Osteocyte (in vitro differentiated cells): ENCODE measurements at places on chromosomes 3 and 15.
A peak's percentile ranks its signal among the peaks of the same experiment; 100 is the strongest.

DNA sequence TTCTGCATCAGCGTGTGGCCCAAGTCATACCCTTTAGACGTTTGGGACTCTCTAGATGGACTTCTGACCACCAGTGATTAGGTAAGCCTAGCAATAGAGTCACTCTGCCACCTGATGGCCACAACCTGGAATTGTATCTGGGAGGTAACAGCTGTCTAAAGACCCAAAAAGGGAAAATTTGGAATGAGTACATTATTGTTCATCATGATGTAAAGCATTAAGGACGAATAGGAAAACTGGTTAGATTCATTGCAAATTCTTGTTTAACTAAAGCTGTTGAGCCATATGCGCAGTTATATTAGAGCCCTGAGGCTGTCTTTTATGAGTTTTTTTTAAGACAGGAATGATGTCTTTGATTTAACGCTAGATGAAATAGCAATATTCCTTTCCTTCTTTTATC lies 63.6 kb downstream of the FAM81A start:
- H3K4me3 ChIP-seq, result no peak overlapping the region
- no peak for DNase-seq
- H3K36me3 ChIP-seq, result no peaks in the 10 kb centered on the region
- H3K4me1 ChIP-seq, result no peaks in the 10 kb centered on the region
- H3K27me3 ChIP-seq, result peaks cover 40% of the 10 kb centered on the region

- peak within 1 kb of the TSS; percentile 89 for H3K27ac ChIP-seq
- peaks cover 38% of the 10 kb centered on the region for H3K4me1 ChIP-seq
- no peak within 1 kb of the TSS for H3K4me3 ChIP-seq
- no peaks in the 10 kb centered on the region for H3K27me3 ChIP-seq
- DNase-seq, result peak; percentile 100
- H3K36me3 ChIP-seq, result no peaks in the 10 kb centered on the region
These were observed at the start of gene ABHD2 for GRCh38 chr15:89087830-89088604. Gene ABHD2 (plus strand): TSS chr15:89088456. CDS start chr15:89116328, 27,872 bp downstream.

DNA sequence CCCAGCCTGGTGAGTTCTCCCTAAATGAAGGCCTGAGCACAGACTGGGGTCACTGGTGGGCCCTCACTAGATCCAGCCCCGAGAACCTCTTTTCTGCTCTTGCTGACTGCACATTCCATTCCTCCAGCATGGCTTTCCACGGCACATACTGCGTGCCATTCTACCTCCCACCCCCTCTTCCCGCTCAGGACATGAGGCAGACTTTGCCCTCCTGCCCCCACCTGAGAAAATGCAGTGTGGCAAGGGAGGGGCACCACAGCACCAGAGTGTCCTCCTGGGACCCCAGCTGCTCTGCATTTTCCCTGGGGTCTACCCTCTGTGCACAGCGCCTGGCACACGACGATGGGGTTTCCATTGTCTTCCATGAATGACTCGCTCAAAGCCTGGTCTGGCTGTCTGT lies 6.1 kb upstream of the SLCO2A1 start:
- H3K36me3 ChIP-seq, result no peaks in the 10 kb centered on the region
- no peaks in the 10 kb centered on the region for H3K27me3 ChIP-seq
- H3K27ac ChIP-seq, result no peak overlapping the region
- H3K4me3 ChIP-seq, result no peak overlapping the region
- DNase-seq, result peak; percentile 70

- no peaks in the 10 kb centered on the region for H3K27me3 ChIP-seq
- DNase-seq, result peak; percentile 19
- H3K4me1 ChIP-seq, result peaks cover 31% of the 10 kb centered on the region
- H3K4me3 ChIP-seq, result no peak overlapping the region
These were observed 24.0 kb downstream of the ACSBG1 start for GRCh38 chr15:78210349-78210717.

DNA sequence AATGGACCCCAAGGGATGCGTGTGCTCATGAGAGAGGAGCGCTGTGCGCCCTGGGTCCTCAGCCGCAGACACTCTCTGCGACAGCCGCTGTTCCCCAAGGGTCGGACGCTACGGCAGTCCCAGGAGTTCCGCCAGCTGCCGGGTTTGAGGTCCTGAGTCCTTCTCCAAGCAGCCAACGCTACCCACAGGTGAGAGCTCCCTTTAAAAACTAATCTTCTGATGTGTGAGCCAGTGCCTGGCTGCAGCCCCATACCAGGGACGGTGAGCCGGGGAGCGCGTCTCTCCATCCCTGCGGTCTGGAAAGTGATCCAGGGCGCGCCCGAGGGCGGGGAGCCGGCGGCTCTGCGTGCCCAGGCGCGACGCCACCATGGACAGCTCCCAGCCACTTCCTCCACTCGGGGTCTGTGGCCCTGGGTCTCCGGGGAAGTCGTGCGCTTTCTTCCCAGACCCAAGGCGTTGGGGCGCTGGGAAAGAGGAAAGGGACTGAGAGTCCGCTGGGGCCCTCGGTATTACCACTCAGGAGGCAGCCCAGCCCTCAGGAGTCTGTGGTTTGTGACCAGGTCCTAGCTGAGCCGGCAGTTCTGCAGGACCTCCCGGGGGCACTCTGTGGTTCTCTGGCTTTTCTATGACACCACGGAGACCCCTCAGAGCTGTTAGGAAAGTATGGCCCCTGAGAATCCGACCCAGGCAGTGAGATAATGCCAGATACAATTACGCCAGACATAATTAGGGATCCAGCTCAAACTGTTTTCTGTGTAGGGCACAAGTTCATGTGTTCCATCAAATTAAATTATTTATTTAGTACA lies 1.4 kb downstream of the CEMIP start:
- H3K27ac ChIP-seq, result peak overlapping the region; percentile 59
- H3K36me3 ChIP-seq, result peaks cover 57% of the 10 kb centered on the region
- peak; percentile 92 for DNase-seq
- peak overlapping the region; percentile 97 for H3K4me3 ChIP-seq

DNA sequence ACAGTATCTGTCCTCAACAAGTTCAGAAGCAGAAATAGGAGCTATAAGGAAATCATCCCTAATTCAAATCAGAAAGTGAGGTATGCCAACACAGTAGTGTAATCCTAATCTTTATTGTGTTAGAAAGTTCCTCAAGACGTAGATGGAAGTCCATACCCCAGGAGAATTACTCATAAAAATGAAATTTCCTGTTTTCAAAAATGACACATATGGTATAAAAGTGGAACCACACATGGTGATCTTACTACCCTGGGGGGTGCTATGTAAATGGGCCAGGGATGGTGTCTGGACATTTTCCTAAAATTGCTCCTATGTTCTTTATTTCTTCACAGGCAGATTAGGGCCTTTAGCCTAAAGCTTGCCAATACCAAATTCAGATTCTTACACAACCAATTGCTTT lies 204.1 kb downstream of the ARRDC4 start:
- H3K27ac ChIP-seq, result no peak overlapping the region
- H3K36me3 ChIP-seq, result no peaks in the 10 kb centered on the region
- no peak for DNase-seq

GRCh38 chr3:5314897-5315296 lies 127.4 kb downstream of the EDEM1 start:
- no peaks in the 10 kb centered on the region for H3K27me3 ChIP-seq
- H3K36me3 ChIP-seq, result no peaks in the 10 kb centered on the region
- no peak overlapping the region for H3K4me3 ChIP-seq
- no peaks in the 10 kb centered on the region for H3K4me1 ChIP-seq
- DNase-seq, result no peak
- no peak overlapping the region for H3K27ac ChIP-seq

GRCh38 chr3:6971933-6972332 lies 111.0 kb downstream of the GRM7 start:
- no peaks in the 10 kb centered on the region for H3K36me3 ChIP-seq
- H3K27me3 ChIP-seq, result no peaks in the 10 kb centered on the region
- H3K4me1 ChIP-seq, result no peaks in the 10 kb centered on the region

DNA sequence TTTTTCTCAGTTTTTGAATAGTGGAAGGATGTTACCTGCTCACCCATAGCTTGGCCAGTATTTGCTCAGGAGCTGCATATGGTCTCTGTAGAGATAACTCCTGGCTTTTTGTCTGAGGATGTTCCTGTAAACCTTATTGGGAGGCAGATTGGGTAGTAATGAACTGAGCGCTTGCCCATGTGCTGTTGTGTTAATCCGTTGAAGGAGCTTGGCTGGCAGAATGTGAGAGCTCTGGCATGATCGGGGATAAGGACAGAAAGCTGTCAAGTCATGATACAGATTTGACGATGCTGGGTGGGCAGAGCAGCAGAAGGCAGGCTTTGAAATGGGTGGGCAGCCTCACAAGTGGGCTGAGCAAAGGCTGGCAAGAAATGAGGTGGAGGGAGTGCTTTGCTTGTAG lies 27.4 kb downstream of the SH3GL3 start:
- H3K27ac ChIP-seq, result no peak overlapping the region
- no peaks in the 10 kb centered on the region for H3K4me1 ChIP-seq
- no peak overlapping the region for H3K4me3 ChIP-seq

GRCh38 chr3:13352621-13353131 lies 67.4 kb downstream of the NUP210 start:
- H3K27me3 ChIP-seq, result peaks cover 2% of the 10 kb centered on the region
- H3K4me3 ChIP-seq, result no peak overlapping the region
- no peak for DNase-seq
- H3K4me1 ChIP-seq, result peaks cover 22% of the 10 kb centered on the region
- H3K36me3 ChIP-seq, result no peaks in the 10 kb centered on the region
- H3K27ac ChIP-seq, result no peak overlapping the region

GRCh38 chr15:53831907-53832770 lies 72.7 kb upstream of the WDR72 start:
- H3K36me3 ChIP-seq, result no peaks in the 10 kb centered on the region
- no peak overlapping the region for H3K4me3 ChIP-seq
- peak overlapping the region; percentile 29 for H3K27ac ChIP-seq
- DNase-seq, result no peak
- H3K27me3 ChIP-seq, result peaks cover 3% of the 10 kb centered on the region

DNA sequence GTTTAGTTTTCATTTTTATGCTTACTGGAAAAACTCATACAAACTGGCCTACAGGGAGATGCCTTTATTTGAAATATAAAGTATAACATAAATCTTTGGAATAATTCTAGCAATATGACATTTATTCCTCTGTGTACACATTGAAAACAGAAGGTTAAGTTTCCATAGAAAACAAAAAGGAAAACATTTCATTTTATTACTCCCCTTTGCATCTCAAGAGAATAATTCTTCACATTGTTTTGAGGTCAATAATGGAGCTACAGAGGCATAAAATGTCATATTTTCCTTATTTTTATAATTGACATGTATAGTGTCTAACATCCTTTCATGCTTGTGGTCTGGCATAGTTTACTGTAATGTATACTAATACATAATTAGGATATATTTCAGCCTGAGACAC lies 187.6 kb upstream of the AGTR1 start:
- no peak overlapping the region for H3K4me3 ChIP-seq
- no peaks in the 10 kb centered on the region for H3K36me3 ChIP-seq
- DNase-seq, result no peak
- peaks cover 32% of the 10 kb centered on the region for H3K4me1 ChIP-seq
- no peaks in the 10 kb centered on the region for H3K27me3 ChIP-seq

- H3K4me3 ChIP-seq, result no peak overlapping the region
- no peak for DNase-seq
These were observed 89.5 kb downstream of the RAD18 start for GRCh38 chr3:8873740-8874139.

GRCh38 chr15:101409621-101410020 lies 79.9 kb downstream of the PCSK6 start:
- DNase-seq, result peak; percentile 59
- peaks cover 11% of the 10 kb centered on the region for H3K27me3 ChIP-seq
- H3K36me3 ChIP-seq, result no peaks in the 10 kb centered on the region

- no peaks in the 10 kb centered on the region for H3K27me3 ChIP-seq
- peaks cover 70% of the 10 kb centered on the region for H3K4me1 ChIP-seq
- DNase-seq, result no peak
- H3K36me3 ChIP-seq, result no peaks in the 10 kb centered on the region
These were observed 222.3 kb upstream of the THBS1 start for GRCh38 chr15:39358441-39359041.

DNA sequence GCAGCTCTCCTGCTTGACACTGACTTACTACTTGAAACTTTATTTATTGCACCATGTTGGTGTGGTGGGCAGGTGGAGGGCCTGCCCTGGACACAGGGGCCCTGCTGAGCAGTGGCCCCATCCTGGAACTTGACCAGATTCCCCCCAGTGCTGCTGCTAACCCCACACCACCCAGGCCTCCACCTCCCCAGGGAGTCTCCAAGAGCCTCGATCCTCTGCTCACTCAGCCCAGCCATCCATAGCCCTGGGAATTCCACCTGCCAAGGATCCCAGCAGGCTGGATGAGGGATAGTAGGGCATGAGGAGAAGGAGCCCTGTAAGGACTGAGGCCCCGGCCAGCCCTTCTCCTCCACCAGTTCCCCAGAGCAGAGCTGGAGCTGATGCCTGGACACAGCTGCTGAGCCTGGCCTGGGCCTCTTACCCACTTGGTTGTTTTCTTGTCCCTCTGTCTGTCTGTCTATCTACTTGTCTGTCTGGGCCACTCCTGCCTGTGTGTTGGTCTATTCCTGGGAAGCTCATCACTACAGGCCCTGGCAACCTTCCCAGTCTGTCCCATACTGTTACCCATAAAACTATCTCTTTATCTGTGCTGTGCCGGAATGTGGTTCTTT lies 2.8 kb downstream of the CHAC1 start:
- peaks cover 18% of the 10 kb centered on the region for H3K36me3 ChIP-seq
- H3K27me3 ChIP-seq, result no peaks in the 10 kb centered on the region
- peaks cover 69% of the 10 kb centered on the region for H3K4me1 ChIP-seq

GRCh38 chr3:33134026-33134625 lies 20.3 kb downstream of the CRTAP start:
- H3K27ac ChIP-seq, result no peak overlapping the region
- peaks cover 28% of the 10 kb centered on the region for H3K36me3 ChIP-seq
- DNase-seq, result no peak
- no peak overlapping the region for H3K4me3 ChIP-seq
- H3K27me3 ChIP-seq, result no peaks in the 10 kb centered on the region
- H3K4me1 ChIP-seq, result peaks cover 9% of the 10 kb centered on the region

- no peaks in the 10 kb centered on the region for H3K36me3 ChIP-seq
- DNase-seq, result no peak
- peaks cover 58% of the 10 kb centered on the region for H3K4me1 ChIP-seq
These were observed 279.9 kb downstream of the PTPRG start for GRCh38 chr3:61841111-61841845.

DNA sequence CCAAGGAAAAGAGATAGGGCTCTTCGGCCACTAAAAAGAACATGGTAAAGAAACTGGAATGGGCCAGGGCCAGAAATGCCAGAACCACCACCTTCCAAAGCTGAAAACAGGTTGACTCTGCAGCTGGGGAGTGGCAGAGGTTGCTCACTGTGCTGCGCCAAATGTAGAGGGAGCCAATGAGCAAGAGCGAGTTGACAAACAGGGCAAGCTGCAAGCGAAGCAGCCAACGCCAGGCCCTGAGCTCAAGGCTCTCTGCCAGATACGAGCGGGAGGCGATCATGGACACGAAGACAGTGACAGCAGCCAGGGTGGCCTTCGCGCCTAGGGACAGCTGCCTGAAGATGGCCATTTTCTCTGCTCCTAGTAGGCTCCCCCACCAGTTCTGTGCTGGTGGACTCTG lies 3.1 kb downstream of the GLB1 start:
- H3K27ac ChIP-seq, result no peak overlapping the region
- H3K27me3 ChIP-seq, result no peaks in the 10 kb centered on the region
- H3K4me3 ChIP-seq, result no peak overlapping the region
- peaks cover 30% of the 10 kb centered on the region for H3K4me1 ChIP-seq
- DNase-seq, result peak; percentile 81
- peaks cover 36% of the 10 kb centered on the region for H3K36me3 ChIP-seq

GRCh38 chr15:89958107-89958805 lies 42.9 kb upstream of the ZNF710 start:
- no peaks in the 10 kb centered on the region for H3K36me3 ChIP-seq
- H3K27me3 ChIP-seq, result peaks cover 20% of the 10 kb centered on the region
- no peaks in the 10 kb centered on the region for H3K4me1 ChIP-seq
- no peak overlapping the region for H3K27ac ChIP-seq
- no peak for DNase-seq
